ENCODE measurements at places on chromosomes 3 and 15. TPM values are rescaled to one million over a fixed set of nuclear protein-coding genes. Genes with fewer than 3 reads are reported as not detected.

The GOLGA6L7 gene
- total RNA-seq = not detected

The GOLGA8Q gene
- 1.6 TPM for total RNA-seq

The GOLGA6D gene
- total RNA-seq = under 0.01 TPM

The CELF6 gene
- total RNA-seq = 0.21 TPM

The SAMMSON gene
- total RNA-seq = not detected

The CLDN16 gene
- 1.0 TPM for total RNA-seq

The UACA gene
- 24.3 TPM for total RNA-seq

The ITGA11 gene
- total RNA-seq = under 0.01 TPM

The SECISBP2L gene
- 20.4 TPM for total RNA-seq

The RBP2 gene
- total RNA-seq = not detected

The GOLGA8T gene
- total RNA-seq = not detected

The EFCAB12 gene
- total RNA-seq = under 0.01 TPM

The CD80 gene
- not detected for total RNA-seq

The PPIB gene
- 1,042 TPM for total RNA-seq

The LRTM1 gene
- total RNA-seq = not detected

The TAGLN3 gene
- 0.93 TPM for total RNA-seq

The FAM81A gene
- total RNA-seq = 0.34 TPM

The GTF2A2 gene
- 32.5 TPM for total RNA-seq

The TNFSF10 gene
- 191 TPM for total RNA-seq

The FRMD5 gene
- total RNA-seq = 2.7 TPM

The THRB gene
- 14.2 TPM for total RNA-seq

The IGDCC3 gene
- not detected for total RNA-seq

The ANKRD34C gene
- total RNA-seq = not detected

The SLC26A6 gene
- total RNA-seq = 33.1 TPM

The MED12L gene
- 0.14 TPM for total RNA-seq

The NEIL1 gene
- total RNA-seq = 10.7 TPM

The FBXO40 gene
- total RNA-seq = not detected

The APBA2 gene
- total RNA-seq = 5.1 TPM

The TRIM42 gene
- total RNA-seq = not detected

The CNTN4 gene
- total RNA-seq = not detected

The CPLX3 gene
- not detected for total RNA-seq

The CCNB2 gene
- total RNA-seq = 1.7 TPM

The RLBP1 gene
- total RNA-seq = 0.28 TPM

The CHRNB4 gene
- total RNA-seq = under 0.01 TPM

The KCNMB3 gene
- 0.34 TPM for total RNA-seq

The LINGO1 gene
- under 0.01 TPM for total RNA-seq

The NANOGP8 gene
- total RNA-seq = not detected

The SH2D7 gene
- total RNA-seq = not detected

The PAK2 gene
- total RNA-seq = 136 TPM

The CYP8B1 gene
- total RNA-seq = not detected

The PRR20G gene
- total RNA-seq = not detected

The CDC25A gene
- 8.2 TPM for total RNA-seq

The PROS1 gene
- total RNA-seq = 19.1 TPM

The EPHA6 gene
- total RNA-seq = 0.36 TPM

The WDR49 gene
- total RNA-seq = 0.34 TPM

The FOXL2 gene
- 1.1 TPM for total RNA-seq

The FILIP1L gene
- 2.7 TPM for total RNA-seq

The THPO gene
- total RNA-seq = not detected

The SCAMP5 gene
- total RNA-seq = 0.64 TPM

The FAM219B gene
- 72.1 TPM for total RNA-seq

The AQP9 gene
- not detected for total RNA-seq

The SNTN gene
- total RNA-seq = not detected

The CCR3 gene
- 0.07 TPM for total RNA-seq

The CFAP20DC gene
- total RNA-seq = 9.4 TPM

The SERPINI2 gene
- total RNA-seq = not detected

The AMT gene
- total RNA-seq = 1.6 TPM
